Pons (tissue), 1 donor: ENCODE measurements at places on chromosomes 3 and 15.

DNA sequence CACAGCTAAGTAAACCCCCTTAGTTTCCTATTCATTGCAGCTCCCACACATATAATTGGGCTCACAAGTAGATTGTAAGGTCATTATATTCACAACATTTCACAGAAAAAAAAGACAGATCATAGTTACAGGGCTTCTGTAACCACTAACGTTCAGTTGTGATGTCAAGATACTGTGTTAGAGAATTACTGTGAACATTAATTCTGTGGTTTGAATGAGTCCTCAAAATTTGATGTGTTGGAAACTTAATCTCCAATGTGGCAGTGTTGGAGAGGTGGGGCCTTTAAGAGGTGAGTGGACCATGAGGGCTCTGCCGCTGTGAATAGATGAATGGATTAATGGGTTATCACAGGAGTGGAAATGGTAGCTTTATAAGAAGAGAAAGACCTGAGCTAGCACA lies 21.3 kb downstream of the GRK7 start:
- no peak for DNase-seq

DNA sequence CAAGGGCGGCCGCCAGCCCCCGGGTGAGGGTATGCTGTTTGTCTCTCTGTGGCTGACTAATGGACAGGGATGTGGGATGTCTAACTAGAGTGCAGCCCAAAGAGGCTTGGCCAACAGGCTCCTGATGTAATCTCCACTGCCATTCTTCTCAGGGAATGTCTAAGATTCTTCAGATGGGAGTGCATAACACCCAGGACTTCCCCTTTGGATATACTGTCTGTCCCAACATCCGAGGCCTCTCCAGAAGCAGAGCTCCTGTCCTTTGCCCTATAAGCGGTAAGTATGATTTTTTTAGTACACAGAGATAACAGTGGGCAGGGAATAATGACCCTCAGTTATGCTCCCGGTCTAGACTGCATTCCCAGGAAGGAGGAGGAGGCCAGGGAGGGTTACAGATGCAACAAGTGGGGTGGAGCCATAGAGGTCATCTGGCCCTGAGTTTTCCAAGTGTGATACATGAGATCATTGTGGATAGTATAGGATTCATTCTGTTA lies 62.5 kb upstream of the SLCO2A1 start:
- no peak for DNase-seq

GRCh38 chr3:136291302-136291701 lies 41.2 kb downstream of the PCCB start:
- DNase-seq = no peak

DNA sequence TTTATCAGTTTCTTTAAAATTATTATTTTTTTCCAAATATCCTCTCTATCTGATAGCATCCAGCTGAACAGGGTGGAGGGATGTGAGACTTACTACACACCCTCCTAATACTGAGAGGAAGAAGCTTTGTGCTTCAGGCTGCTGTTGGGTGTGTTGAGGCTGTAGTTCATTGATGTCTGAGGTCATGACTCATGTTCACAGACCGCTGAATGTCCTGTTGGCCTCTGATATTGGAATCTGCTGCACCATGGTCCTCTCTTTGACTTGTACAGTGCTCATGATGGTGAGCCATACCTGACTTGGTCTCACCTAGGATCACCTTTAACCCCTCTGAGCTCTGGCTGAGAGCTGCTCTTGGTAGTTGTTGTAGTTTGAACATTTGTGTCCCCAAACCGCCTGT lies 302.9 kb downstream of the SATB1 start:
- DNase-seq = no peak

DNA sequence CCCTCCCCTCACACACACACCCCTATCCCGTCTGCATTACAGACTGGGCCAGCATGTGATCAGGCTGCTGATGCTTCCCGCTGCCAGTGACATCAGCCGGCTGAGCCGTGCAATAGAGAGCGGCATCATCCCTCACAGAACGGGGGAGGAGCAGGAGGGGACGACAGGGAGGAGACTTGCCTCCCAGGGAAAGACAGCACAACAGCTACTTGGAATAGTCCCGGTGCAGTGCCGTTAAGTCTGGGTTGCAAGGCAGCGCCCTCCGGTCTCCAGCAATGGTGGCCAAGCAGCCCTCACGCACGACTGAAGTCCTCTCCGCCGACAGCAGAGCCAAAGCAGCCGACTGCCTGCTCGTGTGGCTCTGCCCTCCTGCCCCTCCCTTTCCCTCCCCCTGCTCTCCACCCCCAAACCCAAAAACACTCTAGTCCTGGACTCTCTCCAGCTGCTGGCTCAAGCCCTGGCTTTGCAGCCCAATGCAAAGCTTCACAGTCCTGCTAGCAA lies 31.5 kb upstream of the RPS17 start:
- peak; percentile 88 for DNase-seq
